ENCODE measurements at places on chromosomes 11 and 22.

DNA sequence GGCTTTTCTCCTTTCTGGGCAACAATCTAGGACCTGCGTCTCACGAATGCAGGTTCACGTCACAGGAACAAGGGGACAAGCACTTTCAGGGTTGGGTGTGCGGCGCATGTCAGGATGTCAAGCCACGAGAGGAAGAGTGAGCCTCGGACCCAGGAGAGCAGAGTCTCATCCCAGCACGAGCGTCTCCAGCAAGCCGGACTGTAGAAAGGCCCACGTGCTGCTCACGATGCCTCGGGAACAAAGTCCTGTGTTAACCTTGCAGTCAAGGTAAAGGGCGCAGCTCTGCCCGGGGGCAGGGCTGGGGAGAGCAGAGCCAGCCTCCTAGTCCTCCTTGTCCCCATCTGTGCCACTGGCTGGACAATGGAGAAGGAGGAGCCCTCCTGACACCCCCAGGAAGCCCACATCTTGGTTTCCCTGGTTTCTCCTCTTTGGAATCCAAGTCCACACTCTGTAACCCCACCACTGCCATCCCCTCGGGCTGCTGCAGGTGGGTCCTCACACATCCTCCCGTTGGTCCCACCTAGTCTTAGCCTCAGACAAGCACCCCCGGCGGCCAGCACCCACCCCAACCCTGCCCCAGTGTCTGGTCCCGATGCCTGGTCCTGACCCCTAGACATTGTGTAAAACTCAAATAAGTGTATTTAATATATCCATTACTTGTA lies 63.4 kb downstream of the CELSR1 start:
- no peak for DNase-seq

- DNase-seq = peak; percentile 26
Measured at GRCh38 chr11:105923807-105924206, 98.2 kb downstream of the MSANTD4 start.

DNA sequence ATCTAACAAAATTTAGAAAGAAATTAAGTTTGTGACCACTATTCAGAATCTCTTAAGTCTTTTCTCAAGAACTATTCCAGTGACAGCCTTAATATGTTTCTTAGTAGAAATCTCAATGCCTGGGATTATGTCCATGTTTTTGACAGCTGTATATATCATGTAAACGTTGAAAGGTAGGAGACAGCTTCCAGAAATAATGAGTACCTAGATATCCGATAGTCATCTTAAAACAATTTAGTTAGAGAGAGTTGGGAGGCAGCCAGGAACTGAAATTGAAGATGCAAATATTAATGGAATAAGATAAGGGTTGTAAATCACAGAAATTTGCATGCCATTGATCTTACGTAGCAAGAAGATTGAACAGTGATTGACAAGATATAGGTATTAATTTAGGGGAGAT lies 955.2 kb downstream of the JRKL start:
- no peak for DNase-seq

- DNase-seq = no peak
Measured at GRCh38 chr22:38264322-38264843, 8.4 kb downstream of the TMEM184B start.

DNA sequence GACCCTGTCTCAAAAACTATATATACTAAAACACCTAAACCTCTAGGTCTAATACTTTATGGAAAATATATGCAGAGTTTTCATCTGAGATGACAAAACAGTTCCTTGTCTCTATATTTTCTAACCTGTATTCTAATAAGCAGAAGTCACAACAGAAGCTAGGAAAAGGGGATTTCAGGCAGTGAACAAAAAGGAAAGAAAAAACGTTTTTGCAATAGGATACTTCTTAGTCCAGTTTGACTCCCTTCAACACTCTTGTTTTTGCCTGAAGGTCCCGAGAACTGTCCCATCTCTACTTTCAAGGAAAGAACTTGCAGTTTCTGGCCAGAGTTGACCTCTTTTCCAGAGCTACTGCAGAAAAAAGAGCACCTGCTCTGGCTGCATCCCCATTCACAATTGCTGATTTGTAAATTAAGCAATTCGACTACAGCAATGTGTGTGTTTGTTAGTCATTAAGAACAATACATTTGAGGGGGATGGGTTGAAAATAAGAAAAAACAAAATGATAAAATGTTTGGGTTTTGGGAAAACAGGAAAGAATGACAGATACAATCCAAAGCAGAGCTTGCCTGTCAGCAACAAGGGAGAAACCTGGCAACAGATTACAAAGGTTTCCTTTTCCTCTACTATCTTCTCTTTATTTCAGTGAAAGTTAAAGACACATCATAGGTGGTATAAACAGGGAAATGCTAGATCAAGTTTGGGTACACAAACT lies 160.0 kb downstream of the FCHSD2 start:
- no peak for DNase-seq

DNA sequence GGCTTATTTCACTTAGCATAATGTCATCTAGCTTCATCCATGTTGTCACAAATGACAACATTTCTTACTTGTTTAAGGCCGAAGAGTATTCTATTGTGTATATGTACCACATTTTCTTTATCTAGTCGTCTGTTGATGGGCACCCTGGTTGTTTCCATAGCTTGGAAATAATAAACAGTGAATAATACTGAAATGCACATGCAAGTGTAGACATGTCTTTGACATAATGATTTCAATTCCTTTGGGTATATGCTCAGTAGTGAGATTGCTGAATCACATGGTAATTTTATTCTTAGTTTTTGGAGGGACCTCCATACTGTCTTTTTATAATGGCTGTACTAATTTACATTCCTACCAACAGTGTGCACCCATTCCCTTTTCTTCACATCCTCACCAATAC lies 508.0 kb downstream of the NELL1 start:
- no peak for DNase-seq

GRCh38 chr11:17036666-17037658 lies 22.7 kb upstream of the PLEKHA7 start:
- DNase-seq = peak; percentile 1

DNA sequence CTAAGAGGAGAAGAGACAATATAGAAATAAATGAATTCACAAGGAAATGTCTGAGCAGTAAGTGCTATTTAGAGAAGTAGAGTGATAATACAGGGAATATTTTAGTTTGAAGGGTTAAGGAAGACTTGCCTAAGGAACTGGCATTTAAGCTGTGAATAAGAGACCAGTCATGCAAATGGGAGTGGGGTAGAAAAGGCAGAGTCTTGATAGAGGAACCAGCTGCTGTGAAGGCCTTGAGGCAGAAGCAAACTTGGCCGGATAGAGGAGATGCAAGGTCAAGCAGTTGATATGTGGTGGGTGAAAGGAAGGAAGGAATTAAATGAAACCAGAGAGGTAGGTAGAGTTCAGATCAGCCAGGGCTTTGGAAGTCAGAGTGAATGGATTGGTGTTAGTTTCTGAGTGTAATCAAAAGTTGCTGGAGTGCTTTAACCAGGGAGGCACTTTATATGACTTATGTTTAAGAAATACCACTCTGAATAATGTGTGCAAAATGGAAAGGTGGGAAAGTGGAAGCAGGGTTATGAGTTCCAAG lies 198.4 kb upstream of the SESN3 start:
- DNase-seq = no peak

- DNase-seq = no peak
Measured at GRCh38 chr11:119154178-119154577, 5.3 kb downstream of the ABCG4 start.

- peak; percentile 59 for DNase-seq
Measured at GRCh38 chr11:103897160-103897936, 139.1 kb upstream of the DDI1 start.

DNA sequence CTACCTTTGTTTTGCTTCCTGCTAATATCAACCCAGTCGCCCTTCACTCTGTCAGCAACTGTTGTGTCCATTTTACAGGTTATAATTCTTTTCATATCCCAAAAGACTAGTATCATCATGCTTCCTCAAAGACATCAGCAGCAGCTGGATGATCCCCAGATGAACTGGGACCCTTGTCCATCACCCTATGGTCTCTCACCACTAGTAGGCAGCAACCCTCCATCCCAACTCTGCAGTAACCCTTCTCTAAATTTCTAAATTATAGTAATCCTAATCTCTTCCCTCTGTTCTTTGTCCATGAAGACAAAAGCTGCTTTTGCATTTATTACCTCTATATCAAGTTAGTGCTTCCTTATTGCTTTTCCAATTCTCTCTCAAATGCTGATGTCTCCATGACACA lies 1025.8 kb downstream of the FAM181B start:
- no peak for DNase-seq

GRCh38 chr11:73622926-73623593 lies 23.3 kb upstream of the PLEKHB1 start:
- peak; percentile 19 for DNase-seq

GRCh38 chr11:107928767-107929507 lies 689 bp downstream of the RAB39A start:
- no peak for DNase-seq

DNA sequence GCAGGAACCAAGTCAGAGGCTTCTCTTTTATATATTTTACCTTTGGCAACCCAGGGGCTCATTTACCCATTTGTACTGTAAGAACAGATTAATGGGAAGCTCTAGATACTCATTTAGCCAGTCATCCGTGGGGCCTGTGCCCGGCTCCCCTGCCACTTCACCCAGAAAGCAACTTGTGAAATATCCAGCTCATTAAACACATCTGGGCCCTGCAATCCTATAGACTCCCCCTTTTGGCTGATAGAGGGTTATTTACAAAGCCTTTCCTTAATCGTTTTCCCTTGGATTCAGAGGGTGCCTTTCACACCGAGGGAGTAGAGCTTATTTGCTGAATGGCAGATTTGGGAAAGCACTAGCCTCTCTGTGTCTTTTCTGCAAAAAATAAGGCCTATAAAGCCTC lies 118.7 kb upstream of the SORL1-AS1 start:
- no peak for DNase-seq

DNA sequence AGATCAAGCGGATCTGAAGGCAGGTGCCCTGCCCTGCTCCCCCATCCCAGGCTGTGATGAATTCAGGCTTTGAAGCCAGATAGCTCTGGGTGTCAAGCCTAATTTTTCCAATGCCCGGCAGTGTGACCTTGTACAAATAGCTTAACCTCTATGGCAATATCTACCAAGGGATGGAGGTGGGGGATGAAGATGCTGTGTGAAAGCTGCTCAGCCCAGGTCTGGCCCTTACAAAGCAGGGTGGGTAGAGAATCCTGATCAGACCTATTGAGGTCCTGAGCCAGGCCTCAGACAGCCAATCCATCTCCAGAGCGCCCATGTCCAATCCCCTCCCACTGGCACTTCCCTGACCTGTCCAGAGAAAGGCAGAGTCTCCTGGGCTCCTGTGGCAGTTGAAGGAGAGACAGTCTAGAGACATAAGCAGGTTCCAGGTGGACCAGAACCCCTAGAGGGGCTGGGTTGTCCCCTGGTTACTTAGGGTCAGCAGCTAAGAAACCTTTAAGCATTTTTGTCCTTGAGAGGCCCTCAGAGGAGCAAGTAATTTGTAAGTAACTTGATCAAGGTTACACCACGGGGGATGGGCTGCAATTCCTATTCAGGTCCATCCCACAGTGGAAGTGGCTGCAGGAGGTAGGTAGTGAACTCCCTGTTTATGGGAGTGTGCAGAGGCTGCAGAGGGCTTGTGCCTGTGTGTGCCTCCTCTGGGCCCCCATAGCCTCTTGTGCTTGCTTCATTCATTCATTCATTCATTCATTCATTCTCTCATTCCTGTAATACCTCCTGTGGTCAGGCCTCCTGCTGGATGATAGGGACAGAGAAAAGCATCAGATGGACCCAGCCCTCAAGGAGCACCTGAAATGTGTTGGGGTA lies 10.4 kb downstream of the P2RY2 start:
- no peak for DNase-seq

- DNase-seq = peak; percentile 74
Measured at GRCh38 chr11:17734986-17735817, 621 bp downstream of the KCNC1 start.

DNA sequence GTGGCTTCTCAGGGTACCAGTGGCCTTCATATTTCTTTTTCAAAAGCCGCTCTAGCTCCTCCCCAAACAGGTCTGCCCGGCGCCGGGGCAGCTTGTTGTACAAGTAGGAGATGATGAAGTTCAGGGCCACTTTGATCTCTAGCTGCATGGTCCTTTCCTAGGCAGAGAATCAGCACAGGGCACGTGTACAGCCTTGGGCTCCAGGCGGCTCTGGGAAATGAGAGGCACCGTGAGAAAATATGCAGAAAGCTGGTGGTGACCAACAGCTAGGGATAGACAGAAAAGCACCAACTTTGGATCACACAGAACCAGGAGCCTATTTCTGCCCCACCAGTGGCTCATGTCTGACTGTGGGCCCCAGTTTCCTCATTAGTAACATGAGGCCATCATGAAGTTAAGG lies 9.4 kb downstream of the TOB2 start:
- DNase-seq = no peak

- DNase-seq = no peak
Measured at GRCh38 chr22:19545935-19546207, 21.7 kb upstream of the CLDN5 start.

GRCh38 chr11:11078344-11079086 lies 220.7 kb upstream of the ZBED5 start:
- peak; percentile 17 for DNase-seq

DNA sequence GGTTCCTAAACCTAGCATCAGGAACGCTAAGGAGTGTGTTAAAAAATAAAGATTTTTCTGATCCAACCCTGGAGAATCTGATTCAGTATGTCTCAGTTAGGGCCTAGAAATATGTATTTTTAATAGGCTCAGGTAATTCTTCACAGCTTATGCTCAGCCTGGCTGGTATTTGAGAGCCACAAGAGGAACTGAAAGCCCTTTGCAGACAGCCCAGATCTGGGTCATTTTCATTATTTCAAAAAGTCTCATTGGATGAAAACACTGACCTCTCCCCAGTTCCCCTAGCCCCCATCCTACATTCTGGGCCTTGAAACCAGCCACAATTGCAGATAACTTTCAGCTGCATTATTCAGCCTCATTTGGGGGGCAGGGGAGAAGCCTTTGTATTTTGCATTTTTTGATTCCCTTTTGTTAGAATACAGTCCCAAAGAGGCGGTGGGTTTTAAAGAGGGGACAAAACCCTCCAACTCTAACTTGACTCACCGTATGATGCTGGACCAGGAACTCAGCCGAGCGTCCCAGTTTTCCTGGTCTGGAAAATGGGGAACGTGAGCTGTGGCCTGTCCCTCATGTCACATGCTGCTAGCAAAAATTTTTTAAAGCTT lies 66.0 kb upstream of the LARGE1 start:
- DNase-seq = no peak

DNA sequence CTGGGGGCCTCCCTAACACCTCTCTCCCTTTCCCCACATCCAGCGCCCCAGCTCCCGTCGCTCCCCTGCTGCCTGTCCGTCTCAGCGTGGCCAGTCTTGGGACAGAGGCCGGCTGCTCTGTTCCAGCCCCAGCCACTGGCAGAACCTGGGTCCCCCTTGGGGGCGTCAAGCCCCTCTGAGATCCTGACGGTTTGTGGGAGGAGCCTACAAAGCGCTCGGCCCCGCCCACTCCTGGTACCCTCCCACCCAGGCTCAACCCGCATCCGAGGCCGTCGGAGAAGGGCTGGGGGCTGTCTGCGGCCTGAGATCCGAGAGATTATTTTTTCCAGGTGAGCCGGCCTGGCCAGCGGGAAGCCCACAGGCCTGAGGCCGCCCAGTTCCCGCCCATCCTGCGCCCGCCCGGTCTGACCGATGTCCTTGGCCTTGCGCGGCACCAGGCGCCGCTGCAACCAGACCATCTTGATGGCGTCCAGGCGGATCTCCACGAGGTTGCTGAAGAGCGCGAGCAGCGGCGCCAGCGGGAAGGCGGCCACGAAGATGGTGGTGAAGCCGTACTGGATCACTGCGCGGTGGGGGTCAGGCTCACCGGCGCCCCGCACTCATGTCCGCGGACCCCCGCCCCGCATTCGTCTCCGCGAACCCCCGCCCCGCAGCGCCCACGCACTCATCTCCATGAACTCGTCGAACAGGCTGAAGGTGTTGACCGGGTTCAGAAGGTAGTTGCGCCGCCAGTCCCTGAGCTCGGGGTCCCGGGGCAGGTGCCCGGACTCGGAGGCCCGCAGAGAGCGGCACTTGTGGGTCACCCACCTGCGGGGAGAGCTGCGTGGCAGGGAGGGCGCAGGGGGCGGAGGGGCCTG lies 5.5 kb upstream of the SIGIRR start:
- no peak for DNase-seq
